HepG2 (cell line): ENCODE measurements at places on chromosomes 11 and 22. TPM values are rescaled to one million over a fixed set of nuclear protein-coding genes. Genes with fewer than 3 reads are reported as not detected.
A peak's percentile ranks its signal among the peaks of the same experiment; 100 is the strongest.

- DNase-seq, result no peak
These were observed 530.6 kb upstream of the B3GAT1 start for GRCh38 chr11:134942681-134943080.

Gene SFI1
- 40.1 and 47.1 TPM in 2 replicates for polyA plus RNA-seq

Gene KCTD14
- 12.6 and 15.6 TPM in 2 replicates for polyA plus RNA-seq

- DNase-seq, result no peak
These were observed 5.4 kb downstream of the RBM4 start for GRCh38 chr11:66643745-66644437.

DNA sequence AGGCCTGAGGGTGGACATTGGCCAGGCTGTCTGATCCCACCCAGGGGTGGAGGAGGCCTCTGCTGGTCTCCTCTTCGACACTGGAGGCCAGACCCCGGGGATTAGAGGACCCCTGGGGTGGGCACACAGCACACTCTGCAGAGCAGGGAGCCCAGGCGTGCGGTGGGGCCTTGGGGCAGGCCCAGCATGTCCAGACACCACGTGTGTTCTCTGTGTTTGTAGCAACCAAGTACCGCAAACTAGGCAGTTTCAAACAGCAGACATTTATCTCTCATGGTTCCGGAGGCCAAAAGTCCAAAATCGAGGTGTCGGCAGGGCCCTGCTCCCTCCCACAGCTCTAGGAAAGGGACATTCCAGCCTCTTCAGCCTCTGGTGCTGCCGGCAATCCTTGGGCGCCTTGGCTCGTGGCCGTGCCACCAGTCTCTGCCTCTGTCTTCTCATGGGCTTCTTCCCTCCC is 1.5 kb downstream of the PANX2 start:
- DNase-seq, result peak; percentile 80

Gene HEPHL1
- 0.05 and 0.10 TPM in 2 replicates for polyA plus RNA-seq

Gene MMP1
- 0.21 and 0.30 TPM in 2 replicates for polyA plus RNA-seq

DNA sequence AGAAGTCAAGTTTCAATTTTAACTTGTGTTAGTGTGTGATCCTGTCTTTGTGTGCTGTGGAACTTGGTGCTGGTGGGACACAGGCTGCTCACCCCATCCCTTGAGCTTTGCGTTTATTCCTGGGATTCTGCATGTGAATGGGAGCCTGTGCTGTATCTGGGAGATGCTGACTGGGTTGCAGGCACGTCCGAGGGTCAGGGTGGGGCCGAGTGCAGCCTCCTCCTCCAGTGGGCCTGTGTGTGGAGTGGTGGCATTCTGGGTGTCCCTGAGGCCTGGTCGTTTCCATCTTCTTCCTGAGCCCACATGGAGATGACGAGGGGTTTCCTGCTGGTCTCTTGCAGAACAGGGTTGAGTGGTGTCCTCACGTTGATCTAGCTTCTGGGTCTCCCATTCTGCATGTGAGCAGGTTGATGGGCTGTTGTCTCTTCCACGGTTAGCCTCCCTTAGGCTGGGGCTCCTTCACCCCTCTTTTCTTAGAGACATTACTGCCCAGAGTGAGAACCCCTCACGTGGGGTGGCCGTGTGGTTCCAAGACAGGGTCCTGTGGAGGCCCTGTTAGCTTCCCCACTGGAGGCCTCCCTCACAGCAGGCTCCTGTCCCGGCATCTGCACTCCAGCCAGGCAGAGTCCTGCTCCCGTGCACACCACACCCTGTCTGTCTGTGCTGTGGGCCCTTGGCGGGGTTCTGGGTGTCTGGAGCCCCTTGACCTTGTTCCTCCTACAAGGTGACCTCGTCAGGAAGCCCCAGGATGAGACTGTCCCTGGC is 4.9 kb downstream of the PTDSS2 start:
- DNase-seq, result no peak

Gene OR56A4
- not detected in 2 replicates for polyA plus RNA-seq

GRCh38 chr11:20536784-20537183 is 62.6 kb upstream of the SLC6A5 start:
- no peak for DNase-seq

- peak; percentile 2 for DNase-seq
These were observed 923.3 kb downstream of the KCNA4 start for GRCh38 chr11:29093416-29094120.

Gene MRGPRF
- polyA plus RNA-seq, result not detected in 2 replicates

Gene JOSD1
- polyA plus RNA-seq, result 38.4 and 44.5 TPM in 2 replicates
